ENCODE measurements at places on chromosomes 2 and 18.

DNA sequence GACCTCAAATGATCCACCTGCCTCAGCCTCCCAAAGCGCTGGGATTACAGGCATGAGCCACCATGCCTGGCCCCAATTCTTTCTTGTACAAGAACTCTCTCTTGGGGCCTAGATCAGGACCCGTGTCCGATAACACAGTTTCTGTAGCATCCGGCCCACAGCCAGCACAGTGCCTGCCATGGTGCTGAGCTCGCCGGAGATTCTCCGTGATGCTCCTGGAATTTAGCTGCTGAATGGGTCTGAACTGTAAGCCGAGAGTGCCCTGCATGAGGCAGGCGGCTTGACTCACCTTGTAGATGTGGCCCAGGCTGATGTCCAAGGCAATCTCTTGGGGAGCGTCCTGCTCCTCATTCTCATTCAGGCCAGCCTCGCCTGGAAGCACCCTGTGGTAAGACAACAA lies 53.3 kb upstream of the SEMA4C start:
- no peak for DNase-seq

- DNase-seq: no peak
These were observed 148.1 kb downstream of the MBP start for GRCh38 chr18:76984193-76985155.

GRCh38 chr2:168718622-168719021 lies 83.8 kb upstream of the NOSTRIN start:
- no peak for DNase-seq

DNA sequence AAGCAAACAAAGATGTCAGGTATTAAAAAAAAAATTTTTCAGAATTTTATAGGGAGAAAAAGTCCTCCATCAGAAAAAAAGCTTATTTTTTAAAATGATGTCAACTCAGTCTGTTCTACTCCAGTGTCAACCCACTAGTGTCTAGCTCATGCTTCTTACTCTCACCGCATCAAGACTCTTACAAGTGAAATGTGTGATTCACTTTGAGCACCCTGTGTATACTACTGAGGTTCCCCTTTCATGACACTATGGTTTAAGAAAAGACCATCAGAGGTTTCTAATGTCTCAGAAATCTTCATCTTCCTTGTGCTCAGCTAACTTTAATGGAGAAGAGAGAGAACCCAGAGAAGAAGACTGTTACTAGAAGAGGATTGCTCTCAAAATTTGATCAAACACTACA lies 43.4 kb downstream of the FEZ2 start:
- DNase-seq: no peak

DNA sequence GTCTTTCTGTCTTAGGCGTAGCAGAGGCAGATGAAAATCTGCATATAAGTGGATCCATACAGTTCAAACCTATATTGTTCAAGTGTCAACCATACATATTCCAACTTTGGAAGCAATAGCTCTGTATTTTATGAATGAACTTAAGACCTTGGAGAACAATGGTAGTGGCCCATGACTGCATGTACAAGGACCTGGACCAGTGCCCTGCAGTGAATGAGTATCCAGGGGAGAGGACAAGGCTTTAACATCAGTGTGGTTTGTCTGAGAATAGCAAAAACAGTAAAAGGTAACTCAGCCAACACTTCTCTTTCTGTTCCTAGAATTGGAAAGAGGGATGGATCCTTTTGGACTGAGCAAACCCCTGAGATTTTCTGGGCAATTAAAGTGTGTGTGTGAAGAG lies 230.8 kb upstream of the LINC00305 start:
- no peak for DNase-seq

GRCh38 chr2:201018636-201019035 lies 52.8 kb downstream of the HYCC2 start:
- DNase-seq: no peak
